ENCODE measurements at places on chromosomes 1 and 21.
A peak's percentile ranks its signal among the peaks of the same experiment; 100 is the strongest.

GRCh38 chr1:66197785-66198184 lies 336.2 kb upstream of the SGIP1 start:
- DNase-seq = no peak

DNA sequence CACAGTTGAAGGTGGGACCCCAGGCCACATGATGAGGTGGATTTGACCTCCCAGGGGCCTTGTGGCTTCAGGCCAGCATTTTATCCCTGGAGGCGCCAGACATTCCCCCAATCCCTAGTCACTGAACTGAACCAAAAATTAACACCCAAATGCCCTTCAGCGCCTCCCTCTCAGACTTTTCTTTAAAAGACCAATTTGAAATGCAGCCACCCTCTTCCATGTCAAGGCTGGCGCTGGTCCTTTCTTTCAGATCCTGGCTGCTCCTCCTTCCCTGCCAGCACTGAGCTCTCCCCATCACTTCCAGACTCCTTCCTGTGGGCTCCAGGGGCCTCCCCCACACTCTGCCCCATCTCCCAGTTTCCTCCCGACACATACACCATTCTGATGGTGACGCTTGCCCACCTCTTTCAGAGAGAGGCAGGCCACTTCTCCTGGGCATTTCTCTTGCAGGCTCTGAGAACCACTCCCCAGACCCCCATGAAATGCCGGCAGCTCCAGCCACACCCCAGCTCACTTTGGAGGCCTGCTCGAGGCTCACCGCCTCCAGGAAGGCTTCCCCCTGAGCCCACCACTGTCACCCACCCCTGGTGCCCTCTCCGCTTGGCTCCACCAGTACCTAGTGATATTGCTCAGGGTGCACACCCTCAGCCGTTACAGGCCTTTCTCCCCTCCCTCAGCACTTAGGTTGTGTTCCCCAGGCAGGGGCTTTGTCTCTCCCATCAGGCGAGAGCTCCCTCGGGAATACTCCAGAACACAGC lies 27.0 kb downstream of the NAV1 start:
- DNase-seq = no peak

GRCh38 chr1:74728736-74729135 lies 4.1 kb downstream of the CRYZ start:
- no peak for DNase-seq

DNA sequence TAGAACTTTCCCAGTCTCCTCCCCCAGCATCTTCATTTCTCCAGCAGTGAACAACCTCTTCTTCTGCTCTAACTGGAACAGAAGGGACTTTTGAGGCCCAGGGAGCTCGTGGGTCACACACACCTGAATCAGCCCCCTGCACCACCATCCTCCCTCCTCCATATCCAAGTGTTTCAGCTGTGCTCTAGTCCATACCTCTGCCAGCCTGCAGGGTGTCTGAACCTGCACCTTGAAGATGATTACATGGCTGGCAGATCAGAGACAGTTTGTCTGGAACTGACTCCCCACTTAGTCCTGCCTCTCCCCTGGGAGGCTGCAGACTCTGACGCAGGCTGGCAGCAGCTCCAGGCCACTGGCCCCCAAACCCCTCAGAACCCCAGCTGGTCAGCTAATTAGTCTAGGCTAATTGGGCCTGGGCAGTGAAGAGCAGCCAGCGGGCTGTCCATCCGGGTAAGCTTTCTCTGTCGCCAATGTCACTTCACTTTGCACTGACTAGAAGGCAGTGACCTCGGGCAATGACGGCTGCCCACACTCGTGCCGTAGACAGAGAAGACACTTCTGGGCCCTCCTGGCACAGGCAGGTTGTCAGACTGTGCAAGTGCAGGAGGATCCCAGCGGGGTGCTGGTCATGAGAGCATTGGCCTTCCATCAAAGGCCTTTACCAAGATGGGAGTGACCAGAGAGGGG lies 12.2 kb downstream of the CAMK1G start:
- DNase-seq = no peak

- DNase-seq = peak; percentile 14
These were observed 33.5 kb upstream of the ABCD3 start for GRCh38 chr1:94384485-94385265.

- peak; percentile 92 for DNase-seq
These were observed 700 bp upstream of the KMO start for GRCh38 chr1:241531195-241532161.

DNA sequence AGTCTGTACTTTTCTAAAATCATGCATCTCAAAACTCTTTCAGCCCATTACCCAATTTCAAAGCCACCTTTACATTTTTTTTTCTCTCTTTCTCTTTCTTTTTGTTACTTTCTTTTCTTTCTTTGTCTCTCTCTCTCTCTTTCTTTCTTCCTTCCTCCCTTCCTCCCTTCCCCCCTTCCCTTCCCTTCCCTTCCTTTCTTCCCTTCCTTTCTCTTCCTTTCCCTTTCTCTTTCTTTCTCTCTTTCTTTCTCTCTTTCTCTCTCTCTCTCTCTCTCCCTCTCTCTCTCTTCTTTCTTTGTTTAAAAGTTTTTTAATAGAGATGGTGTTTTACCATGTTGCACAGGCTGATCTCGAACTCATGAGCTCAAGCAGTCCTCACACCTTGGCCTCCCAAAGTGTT lies 11.5 kb downstream of the ZMYM4 start:
- DNase-seq = no peak

Measured in inflammatory macrophage treated with lipopolysaccharide for 1 hour (primary cell).